ENCODE measurements at places on chromosomes 5 and 9.

DNA sequence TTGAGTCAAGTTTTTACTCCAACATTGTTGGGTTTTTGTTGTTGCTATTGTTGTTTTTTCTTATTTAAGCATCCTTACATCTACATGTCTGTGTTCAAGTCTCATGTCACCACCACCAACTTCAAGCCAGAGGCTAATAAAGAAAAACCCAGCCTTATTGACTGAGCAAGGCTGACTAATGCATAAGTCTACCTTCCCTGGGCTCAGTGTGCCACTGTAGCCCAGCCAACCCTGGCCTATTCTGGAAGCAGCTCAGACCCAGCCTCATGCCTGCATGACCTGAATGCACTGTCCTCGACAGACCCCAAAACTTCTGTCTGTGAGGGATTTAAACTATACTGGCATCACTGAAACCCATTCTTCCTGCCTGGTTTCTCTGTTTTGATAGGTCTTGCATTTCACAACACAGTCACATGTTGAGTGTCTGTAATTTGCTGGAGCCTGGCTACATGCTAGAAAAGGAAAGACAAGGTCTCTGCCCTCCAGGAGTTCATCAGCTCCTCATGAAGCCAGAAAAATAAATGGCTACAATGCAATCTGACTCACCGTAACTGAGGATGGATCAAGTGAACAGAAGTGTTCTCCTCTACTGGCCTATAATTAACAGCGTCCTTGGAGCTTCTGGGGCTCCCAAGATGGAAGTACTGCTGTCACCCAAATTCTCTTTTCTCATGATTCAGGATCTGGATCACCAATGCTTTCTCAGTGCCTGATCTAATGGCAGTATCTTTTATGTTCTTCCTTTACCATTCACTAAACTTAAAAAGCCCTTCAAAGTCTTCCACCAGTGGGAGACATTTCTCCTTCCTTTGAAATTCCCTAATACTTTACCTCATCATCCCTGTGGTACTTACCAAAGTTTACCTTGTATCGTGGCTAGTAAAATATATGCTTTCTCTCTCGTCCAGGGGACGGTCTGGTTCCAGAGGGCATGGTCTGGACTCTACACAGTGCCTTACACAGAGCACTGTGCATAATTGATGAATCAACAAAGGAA is 103.9 kb upstream of the IFNE start:
- no peak for DNase-seq

- DNase-seq = peak; percentile 53
Measured at GRCh38 chr9:2655411-2655901, 33.9 kb downstream of the VLDLR start.

GRCh38 chr9:13568841-13569601 is 289.5 kb upstream of the MPDZ start:
- no peak for DNase-seq

GRCh38 chr5:177116631-177117373 is 16.8 kb upstream of the NSD1 start:
- peak; percentile 86 for DNase-seq

- no peak for DNase-seq
Measured at GRCh38 chr5:77751328-77752023, 24.7 kb downstream of the TBCA start.

GRCh38 chr9:102551346-102551745 is 443.8 kb upstream of the CYLC2 start:
- DNase-seq = no peak

DNA sequence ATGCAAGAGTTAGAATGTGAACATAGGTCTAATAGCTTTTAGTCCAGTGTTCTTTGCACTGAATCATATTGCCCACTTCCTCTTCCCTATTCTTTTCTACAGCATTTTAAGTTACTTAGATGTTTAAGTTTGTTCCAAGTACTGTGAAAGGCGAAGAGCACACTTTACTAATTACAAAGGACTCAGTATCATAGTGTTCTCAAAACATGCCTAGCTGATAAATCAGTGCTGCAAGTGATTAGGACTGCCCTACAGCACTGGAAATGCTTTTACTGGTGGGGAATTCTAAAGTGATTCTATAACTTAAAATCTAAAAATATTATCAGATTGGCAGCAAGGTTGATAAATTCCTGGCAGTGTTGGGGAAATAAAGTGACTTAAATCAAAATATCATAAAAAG is 177.9 kb upstream of the KCNN2 start:
- DNase-seq = no peak

- peak; percentile 24 for DNase-seq
Measured at GRCh38 chr5:142716963-142717362, 31.1 kb upstream of the FGF1 start.

DNA sequence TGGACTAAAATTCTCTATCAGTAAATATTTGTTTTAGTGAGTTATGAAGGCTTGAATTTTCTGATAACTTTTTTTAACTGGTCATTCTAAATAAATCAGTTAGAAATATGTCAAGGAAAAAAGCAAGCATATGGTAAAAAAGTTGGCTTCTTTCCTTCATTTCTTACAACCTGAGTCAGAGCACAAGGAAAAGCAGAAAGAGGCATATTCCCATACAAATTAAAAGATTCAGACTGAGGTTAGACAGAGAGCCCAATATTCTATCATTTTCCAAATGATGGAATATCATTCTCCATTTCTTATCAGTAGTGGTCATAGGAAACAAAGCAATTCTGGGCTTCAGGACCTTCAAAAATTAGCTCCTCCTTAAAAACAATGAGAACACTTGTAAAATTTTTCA is 732.1 kb downstream of the MAT2B start:
- no peak for DNase-seq

GRCh38 chr5:72922422-72922821 is 33.4 kb upstream of the FCHO2 start:
- no peak for DNase-seq

DNA sequence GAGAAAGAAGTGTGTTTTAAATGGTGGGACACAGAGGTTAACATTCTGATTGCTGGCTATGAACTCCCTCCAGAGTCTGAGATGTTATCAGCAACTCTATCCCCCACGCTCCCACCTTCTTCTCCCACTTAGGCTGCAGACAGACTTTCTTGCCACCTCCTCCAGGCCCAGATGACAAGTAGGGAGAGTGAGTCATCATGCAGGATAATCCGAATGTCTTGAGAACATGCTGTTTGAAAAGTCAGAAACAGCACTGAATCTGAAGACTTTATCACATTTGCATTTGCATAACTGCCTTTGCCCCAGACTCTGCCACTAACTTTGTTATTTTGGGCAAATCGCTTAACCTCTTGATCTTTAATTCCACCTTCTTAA is 139.8 kb downstream of the ESM1 start:
- no peak for DNase-seq

DNA sequence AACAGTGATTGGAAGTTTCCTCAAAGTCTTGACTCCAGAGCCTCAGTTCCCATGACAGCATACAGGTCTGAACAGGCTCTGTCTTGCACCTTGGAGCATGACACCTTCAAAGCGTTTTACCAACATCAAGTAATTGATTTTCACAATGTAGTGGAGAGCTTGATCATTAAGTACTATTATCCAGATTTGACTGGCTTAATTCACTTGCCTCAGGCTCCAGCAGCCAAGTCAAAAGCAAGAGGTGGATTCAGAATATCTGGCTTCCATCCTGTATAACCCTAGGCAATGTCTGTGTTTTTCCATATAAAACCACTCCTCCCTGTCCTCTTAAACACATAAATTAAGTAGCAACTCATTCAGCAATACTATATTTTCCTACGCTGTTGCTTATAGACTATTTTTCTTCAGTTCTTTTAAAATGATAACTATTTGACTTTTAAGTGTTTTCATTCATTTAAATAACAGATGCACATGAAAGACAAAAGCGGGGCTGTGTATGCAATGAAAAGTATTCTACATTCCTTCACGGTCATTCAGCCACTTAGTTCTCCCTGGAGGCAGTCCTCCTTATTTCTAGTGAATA is 150.8 kb upstream of the RANBP3L start:
- DNase-seq = no peak

DNA sequence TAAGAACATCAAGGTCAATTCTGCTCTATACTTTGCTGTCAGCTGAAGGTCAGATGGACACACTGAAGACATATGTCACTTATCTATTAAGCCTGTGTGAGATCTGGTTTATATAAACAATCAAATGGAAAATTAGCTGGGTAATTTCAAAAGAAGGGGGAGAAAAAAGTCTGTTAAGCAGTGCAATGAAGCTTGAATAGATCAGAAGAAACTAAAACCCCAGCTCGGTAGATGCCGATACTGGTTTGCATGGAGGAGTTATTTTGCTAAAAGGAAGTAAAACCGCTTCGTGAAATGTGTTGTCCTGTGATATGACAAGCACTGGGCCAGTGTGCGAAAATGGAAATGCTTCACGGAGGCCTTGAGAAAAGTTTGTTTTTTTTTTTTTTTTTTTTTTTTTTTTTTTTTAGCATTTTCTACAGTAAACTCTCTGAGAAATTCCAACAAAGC is 148.8 kb downstream of the MEF2C start:
- DNase-seq = no peak

- no peak for DNase-seq
Measured at GRCh38 chr5:104080646-104081175, 518.1 kb upstream of the NUDT12 start.

DNA sequence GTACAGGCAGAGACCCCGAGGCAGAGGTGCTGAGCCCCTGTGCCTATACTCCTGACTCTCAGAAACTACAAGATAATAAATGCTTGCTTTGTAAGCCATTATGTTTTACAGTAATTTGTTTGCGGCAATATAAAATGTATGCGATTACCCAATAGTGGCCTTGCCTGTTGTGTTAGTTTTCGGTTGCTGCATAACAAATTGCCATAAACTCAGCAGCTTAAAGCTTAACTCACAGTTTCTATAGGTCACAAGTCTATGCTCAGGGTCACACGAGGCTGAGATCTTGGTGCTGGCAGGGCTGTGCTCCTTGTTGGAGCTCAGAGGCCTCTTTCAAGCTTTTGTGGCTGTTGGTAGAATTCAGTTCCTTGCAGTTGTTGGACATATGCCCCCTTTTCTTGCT is 114.8 kb downstream of the COL23A1 start:
- no peak for DNase-seq

DNA sequence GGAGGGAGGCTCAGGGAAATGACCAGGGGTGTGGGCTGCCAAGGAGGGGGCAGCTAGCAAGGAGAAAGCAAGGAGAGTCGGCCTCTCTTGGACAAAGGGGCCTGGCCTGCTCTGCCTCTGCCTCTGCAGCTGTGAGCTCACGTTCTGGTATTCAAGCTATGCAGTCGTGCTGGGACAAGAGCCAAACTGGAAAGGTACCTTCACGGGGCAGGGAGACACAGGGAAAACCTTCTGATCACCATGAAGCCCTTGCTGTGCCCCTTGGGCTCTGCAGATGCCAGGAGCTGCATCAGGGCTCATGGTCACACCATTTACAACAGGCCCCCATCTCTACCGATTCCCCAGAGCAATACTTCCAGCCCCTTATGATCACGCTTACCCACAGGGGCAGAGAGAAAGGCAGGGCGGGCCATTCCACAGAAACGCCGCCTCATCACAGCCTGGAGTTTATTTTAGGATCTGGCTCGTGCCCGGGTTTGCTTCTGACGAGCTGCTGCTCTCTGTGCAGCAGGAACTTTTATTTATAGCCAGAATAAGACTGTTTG is 63.2 kb downstream of the PRRT1B start:
- no peak for DNase-seq

DNA sequence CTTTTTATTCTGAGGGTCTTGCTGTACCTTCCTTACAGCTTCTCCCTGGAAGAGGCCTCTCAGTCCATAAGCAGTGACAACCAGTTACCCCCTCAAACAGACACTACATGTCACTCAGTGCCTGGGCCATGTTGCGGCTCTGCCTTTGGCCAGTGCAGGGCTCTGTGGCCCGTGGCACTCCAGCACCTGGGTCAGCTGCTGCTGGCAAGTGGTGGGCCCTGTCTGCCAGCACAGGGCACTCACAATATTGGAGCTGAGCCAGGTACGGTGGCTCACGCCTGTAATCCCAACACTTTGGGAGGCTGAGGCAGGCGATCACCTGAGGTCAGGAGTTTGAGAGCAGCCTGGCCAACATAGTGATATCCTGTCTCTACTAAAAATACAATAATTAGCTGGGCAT is 24.2 kb downstream of the DAP start:
- no peak for DNase-seq

DNA sequence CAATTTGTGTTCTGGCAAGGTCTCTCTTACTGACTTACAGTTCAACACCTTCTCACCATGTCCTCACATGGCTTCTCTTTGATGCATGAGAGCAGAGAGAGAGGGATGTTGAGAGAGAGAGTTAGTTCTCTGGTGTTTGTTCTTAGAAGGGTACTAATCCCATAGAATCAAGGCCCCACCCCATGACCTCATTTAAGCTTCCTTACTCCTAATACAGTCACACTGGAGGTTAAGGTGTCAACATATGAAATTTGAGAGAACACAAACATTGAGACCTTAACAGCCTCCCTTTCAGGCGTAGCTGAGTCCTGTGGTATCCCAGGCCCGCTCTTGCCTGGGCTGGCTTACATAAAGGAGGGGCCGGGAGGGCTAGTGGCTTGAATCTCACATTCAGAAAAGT is 10.6 kb upstream of the SEMA6A start:
- no peak for DNase-seq

GRCh38 chr9:88653911-88654310 is 118.9 kb downstream of the NXNL2 start:
- no peak for DNase-seq

GRCh38 chr5:17396247-17396646 is 101.8 kb upstream of the TAF11L2 start:
- no peak for DNase-seq

DNA sequence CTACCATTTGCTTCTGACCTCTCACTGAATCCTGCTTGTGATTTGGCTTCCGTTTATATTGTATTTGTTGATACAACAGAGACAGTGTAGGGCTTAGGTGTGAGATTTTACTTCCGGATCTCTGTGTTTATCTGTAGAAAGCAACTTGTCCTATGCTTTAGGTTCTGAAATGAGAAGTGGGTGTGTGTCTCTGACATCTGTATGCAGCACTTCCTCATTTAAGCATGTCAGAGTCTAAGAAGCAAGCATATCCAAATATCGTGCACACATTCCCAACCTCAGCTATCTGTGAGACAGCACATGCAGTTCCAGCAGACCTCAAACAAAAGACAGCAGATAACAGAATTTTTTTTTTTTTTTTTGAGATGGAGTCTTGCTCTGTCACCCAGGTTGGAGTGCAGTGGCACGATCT is 16.3 kb downstream of the KLF9 start:
- peak; percentile 55 for DNase-seq

DNA sequence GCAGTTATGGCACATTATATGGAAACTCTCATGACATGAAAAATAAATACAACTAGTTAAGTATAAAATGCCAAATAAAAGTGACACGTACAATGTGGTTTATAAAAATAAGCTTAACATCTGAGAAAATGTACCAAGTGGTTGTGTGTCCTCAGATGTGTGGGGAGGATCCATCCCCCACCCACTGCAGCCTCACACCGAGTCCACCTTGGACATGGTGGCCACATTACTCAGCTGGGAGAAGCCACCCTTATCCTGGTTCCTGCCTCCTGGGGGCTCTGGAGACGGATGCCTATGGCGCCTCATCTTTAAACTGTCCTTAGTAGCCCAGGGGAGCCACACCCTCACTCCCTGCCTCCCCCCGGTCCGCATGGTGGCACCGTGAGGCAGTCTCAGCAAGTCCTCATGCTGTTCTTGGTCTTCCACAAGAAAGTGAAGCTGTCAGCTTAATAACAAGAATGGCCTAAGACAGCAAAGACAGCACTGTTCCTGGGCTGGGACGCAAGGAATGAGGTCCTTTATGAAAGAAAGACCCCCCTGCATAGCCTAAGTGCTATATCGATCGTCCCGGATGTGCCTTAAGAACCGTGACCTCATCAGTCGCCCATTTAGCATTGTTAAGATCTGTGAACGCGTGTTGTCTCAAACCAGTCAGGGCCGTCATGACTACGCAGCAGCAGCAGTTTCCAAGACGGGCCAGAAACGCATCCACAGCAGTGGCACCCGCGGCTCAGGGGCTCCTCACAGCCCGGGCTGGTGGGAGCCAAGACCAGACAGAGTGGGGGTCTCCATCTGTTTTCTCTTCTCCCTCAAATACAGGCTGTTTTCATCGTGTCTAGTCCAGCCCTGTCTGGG is 56.4 kb downstream of the IPPK start:
- no peak for DNase-seq
